Stimulated activated CD8-positive, alpha-beta memory T cell treated with anti-CD3 and anti-CD28 coated beads, Interleukin-7, amount 100 ng/mL, for 1 hour (primary cell): ENCODE measurements at places on chromosomes 12 and 14.

- no peak for DNase-seq
These were observed 36.0 kb downstream of the MAP1LC3B2 start for GRCh38 chr12:116595186-116595585.

DNA sequence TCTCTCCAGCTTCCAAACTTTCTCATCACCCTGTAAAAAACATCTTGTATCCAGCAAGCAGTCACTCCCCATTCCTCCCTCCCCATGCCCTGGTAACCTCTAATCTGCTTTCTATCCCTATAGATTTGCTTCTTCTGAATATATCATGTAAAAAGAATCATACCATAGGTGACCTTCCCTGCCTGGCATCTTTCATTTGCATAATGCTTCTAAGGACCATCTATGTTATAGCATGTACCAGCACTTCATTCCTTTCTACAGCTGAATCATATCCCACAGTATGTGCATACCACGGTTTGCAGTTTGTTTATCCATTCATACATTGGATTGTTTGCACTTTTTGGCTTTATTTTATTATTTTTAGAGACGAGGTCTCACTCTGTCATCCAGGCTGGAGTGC, 22.9 kb upstream of the VPS37B start:
- DNase-seq: no peak

DNA sequence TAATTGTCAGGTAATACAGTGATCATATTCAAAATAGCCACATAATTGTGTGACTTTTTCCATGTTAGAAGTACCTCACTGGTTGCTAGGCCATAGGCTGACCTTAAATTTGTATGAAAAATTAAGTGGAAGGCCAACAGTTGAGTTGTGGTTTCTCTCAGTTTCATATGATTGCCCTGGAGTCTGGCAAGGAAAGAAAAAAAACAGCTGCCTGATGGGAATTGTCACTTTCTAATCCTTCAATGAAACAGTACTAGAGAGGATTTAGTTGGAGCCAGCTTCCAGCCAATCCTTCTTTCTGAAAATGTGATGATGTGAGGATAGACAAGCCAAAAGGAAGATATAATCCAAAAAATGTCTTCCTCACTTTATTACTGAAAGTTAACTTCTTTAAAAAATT, 113.6 kb downstream of the ALX1 start:
- no peak for DNase-seq

DNA sequence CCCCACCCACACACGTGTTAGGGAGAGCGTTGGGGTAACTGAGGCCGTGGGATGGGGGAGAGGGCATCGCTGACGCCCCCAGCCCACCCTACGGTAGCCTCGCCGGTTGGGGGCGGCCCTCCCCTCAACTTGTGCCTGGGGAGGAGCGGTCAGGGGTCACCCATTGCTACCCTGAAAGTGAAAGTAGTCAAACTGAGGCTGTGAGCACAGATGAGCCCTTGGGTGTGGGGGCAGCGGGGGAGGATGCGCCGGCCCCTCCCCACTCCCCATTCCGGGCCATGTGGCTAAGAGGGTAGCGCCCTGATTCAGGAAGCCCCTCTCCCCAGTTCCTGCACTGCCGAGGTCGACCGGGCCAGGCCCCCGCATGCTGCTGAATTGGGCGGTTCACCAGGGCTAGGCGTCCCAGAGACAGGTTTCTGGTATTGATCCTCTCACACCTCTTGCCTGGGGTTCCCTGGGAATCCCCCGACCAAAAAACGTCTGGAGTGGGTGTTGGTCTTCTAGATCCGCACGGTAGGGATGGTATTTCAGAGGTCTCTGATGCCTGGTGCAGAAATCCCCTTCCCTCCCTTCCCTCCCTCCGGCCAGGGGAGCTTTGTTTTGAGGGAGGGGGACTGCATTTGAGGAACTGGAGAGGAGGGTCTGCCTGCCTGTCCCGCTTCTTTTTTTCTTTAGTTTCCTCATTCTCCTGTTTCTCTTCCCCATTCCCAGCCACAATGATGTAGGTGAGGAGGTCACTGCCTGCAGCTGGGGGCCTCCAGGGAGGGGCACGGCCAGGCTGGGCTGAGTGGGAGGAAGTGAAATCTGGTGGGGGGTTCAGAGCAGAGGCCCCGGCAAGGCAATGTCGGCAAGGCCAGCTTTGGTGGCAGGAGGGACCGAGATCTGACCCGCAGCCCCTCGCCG, 1.0 kb downstream of the SH2B3 start:
- DNase-seq: no peak

GRCh38 chr14:68000511-68000910, 180.9 kb downstream of the RAD51B start:
- no peak for DNase-seq

- no peak for DNase-seq
These were observed 134.2 kb downstream of the ESRRB start for GRCh38 chr14:76510181-76510580.

- DNase-seq: no peak
These were observed 61.2 kb downstream of the FBXL14 start for GRCh38 chr12:1533205-1533601.
